ENCODE measurements at places on chromosomes 5 and 9.

- DNase-seq = no peak
These were observed 2263.8 kb upstream of the ACO1 start for GRCh38 chr9:30120666-30121065.

- peak; percentile 26 for DNase-seq
These were observed 3.9 kb upstream of the NKD2 start for GRCh38 chr5:1004461-1005248.

- no peak for DNase-seq
These were observed 96.5 kb downstream of the TARS1 start for GRCh38 chr5:33537240-33537639.

DNA sequence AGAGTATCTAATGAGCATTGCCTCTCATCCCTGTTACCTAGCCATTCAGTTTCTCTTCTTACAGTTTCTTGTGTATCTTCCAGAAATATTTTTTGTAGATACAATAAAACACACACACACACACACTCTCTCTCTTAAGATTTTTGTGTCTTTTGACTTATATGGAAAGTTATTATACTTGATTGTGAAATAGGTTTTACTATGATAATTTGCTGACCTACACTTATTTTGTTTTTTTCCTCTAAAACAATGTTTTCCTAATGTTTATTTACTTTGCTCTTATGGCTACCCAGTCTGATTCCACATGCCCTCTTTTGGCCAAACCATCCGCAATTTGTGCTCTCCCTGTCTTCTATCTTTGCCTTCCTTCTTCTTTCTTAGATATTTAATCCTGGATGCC, 25.3 kb downstream of the LRRTM2 start:
- DNase-seq = no peak

- no peak for DNase-seq
These were observed 9.3 kb downstream of the SLC28A3 start for GRCh38 chr9:84331119-84331809.

- DNase-seq = no peak
These were observed at the start of gene ANKRD34B for GRCh38 chr5:80569961-80570786. TSS of gene ANKRD34B (minus strand) at chr5:80570280. CDS start at chr5:80560019, 10,261 bp downstream.

DNA sequence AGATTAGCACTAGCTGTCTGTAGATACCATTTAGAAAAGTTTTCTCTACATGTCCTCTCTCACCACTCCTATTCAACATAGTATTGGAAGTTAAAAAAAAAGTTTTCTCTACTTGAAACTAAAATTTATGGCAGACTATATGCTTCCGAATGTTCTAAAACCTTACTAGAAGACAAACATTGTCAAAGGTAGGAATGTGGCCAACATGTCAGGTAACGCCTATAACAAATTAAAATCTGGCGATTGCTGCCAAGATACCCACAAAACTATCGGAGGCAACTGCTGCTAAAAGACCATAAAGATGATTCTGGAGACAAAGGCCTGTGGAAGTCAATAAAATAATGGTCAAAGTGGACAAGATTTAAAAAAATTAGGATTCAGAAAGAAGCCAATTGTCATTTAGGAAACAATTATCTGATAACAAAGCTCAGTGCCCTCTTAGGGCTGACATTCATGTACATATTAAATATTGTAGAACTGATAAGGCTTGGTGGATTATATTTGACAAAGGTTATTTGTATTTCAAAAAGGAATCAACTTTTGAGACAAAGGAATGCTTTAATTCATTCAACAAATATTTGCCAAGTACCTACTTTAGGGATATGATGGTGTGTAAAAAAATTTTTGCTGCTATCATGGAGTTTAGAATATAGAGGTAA, 52.7 kb downstream of the CDKN2A start:
- DNase-seq = no peak

DNA sequence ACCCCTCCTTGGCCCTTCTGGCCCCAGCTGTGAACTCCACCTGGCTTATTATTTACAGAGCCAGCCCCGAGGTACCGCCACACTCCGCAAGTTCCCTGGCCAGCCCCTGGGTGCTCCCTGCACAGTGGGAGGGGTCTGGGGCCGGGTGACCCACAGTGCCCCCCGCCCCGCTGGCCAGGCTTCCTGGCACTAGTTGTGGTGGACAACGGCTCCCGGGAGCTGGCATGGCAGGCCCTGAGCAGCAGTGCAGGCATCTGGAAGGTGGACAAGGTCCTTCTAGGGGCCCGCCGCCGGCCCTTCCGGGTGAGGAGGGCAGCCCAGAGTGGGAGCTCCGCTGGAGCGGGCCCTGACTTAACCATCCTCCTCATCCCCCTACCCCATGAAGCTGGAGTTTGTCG, 3.9 kb downstream of the MAMDC4 start:
- DNase-seq = no peak

- DNase-seq = no peak
These were observed 4.3 kb upstream of the SLC22A5 start for GRCh38 chr5:132365213-132365612.

- DNase-seq = no peak
These were observed 29.2 kb downstream of the TNFSF8 start for GRCh38 chr9:114900942-114901802.

- no peak for DNase-seq
These were observed 138.4 kb downstream of the EFNA5 start for GRCh38 chr5:107532169-107532878.

DNA sequence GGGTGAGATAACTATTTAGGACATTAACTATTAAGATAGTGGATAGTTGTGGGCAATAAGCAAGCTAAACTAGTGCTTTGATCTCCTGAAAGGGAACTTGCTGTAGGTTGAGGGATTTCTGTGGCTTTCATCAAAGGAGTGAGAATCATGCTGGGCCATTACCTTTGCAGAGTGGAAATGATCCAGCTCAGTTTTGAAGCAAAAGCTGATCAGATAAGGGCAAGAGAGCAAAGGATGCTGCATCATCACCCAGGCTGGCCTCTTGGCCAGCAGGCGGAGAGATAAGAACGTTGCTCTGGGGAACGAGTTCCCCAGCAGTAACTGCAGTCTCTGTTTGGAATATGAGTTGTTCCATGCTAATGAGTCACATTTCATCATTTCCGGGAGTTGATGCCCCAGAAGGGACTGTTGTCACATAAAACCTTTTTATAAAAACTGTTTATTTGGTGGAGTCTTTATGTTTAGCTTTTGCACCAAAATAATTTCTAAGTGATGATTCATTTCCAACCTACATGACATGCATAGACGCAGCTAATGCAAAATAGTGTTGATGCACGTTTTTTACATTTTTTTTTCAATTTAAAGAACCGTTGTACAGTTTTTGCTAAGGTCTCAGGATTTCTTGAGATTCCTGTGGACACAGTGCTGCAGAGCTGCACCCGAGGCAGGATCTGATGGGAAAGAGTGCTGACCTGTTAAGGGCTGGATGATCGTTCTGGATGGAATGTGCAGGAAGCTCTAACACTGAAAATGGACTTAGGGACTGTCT, 99.3 kb downstream of the ACTBL2 start:
- DNase-seq = peak; percentile 3

- no peak for DNase-seq
These were observed 751.1 kb downstream of the TLR4 start for GRCh38 chr9:118455259-118455658.

DNA sequence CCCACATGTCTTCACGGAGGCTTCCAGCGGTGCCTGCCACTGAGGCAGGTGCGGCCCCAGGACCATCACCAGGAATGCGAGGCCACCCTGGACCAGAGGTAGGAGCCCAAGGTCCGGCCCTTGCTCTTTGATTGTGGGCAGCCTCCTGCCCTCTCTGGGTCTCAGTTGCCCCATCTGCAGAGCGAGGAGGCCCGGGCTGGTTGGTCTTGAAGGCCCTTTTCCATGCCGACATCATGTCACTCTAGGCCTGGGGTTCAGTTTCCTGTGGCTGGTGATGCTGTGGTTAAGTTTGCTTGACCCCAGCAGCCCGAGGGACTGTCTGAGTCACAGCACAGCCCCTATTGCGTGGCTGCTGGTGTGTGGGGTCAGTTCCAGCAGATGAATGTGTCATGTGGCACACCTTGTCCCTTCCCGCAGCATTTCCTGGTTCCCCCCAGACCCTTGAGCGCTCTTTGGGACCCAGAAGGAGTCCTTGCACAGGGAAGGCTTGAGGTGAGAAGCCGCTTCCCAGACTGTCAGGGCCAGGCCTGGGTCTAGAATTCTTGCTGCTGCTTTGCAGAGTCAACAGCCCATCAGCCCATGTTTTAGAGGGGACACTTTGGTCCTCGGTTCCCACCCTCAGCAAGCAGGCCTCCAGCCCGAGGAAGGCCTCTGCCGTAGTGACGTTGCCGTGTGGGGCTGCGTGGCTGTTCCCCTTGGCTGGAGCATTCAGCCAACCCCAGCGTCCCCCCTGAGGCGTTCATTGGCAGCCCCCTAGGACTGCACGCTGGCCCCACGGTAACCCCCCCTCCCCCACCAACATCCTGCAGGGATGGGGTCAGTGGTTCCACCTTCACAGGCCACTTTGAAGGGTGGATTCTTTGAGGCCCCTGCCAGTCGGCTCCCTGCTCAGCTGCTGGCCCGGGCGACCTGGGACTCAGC, 31.0 kb upstream of the HMCN2 start:
- no peak for DNase-seq

DNA sequence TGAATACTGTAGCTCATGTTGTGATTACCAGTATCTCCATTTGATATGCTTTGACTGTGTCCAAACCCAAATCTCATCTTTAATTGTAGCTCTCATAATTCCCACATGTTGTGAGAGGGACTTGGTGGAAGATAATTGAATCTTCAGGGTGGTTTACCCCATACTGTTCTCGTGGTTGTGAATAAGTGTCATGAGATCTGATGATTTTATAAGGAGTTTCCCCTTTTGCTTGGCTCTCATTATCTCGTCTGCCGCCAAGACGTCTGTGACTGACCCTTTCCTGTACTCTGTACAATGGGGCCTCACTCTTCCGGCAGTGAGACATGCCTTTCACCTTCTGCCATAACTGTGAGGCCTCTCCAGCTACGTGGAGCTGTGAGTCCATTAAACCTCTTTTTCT, 59.3 kb downstream of the TRIO start:
- no peak for DNase-seq

GRCh38 chr5:36877667-36878391, 1.3 kb downstream of the NIPBL start:
- no peak for DNase-seq

GRCh38 chr9:73683862-73684591, 532.4 kb downstream of the ANXA1 start:
- DNase-seq = no peak

- DNase-seq = no peak
These were observed 185.5 kb upstream of the KCNN2 start for GRCh38 chr5:114176356-114176755.

GRCh38 chr5:56080375-56081052, 85.8 kb upstream of the IL6ST start:
- no peak for DNase-seq

GRCh38 chr9:126173401-126173800, 153.2 kb upstream of the MVB12B start:
- no peak for DNase-seq

- no peak for DNase-seq
These were observed 36.6 kb downstream of the TMEM245 start for GRCh38 chr9:109083141-109083540.

- no peak for DNase-seq
These were observed 970.3 kb upstream of the ARRDC3 start for GRCh38 chr5:92353107-92354030.

DNA sequence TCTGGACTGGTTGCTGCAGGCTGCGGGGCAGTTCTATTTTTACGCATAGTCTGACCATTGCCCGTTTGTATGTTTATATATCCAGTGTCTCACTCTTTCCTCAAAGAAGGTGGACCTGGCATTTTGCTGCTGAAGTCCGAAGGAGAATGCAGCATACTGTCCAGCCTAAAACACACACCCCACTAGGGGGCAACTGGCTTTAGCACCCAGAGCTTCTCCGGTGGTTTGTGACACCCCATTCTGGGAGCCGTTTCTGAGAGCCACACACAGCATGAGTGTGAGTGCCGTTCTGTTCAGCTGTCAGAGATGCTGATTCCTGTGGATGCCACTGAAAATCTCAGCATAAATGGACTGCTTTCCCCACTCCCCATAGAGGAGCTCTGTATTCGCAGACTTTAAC, 290.5 kb upstream of the TAS2R1 start:
- no peak for DNase-seq

DNA sequence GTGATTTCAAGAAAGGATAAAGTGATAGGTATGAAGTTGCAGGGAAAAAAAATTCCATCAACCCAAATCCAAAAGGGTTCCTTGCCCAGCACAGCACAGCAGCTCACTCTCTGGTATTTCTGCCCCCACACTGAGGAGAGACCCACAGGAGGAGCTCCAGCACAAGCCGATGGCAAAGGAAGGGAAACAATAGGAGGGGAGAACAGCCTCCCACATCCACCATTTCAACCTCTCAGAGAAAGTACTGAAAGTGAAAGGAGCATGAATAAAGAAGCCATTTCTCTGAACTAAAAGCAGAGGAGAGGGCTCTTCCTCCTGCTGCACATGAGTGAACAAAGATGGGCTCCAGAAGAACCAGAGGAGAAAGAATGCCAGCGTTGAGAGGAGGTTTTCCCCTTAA, 54.9 kb upstream of the ZSWIM6 start:
- DNase-seq = no peak
